ENCODE measurements at places on chromosomes 6 and 20.

- DNase-seq, result no peak
These were observed 114.1 kb downstream of the KIF16B start for GRCh38 chr20:16459019-16459700.

GRCh38 chr6:69064226-69064625 lies 429.1 kb downstream of the ADGRB3 start:
- no peak for DNase-seq

DNA sequence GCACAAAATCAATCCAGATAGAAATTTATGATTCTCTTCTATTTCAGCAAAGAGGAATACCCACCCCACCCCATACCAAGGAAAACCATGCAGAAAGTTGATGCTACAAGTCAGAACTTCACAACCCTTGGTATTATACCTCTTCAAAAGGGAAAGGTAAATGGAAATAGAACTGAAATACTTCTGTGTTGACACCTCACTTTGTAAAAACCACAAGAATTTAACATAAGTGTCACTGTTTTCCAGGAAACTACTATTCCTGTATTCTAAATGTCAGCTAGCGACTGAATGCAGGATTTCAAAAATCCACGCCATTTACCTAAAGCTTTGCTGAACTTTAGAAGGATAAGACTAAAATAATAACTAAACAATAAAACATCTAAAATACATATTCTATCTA lies 3.6 kb downstream of the CPNE1 start:
- DNase-seq, result no peak

DNA sequence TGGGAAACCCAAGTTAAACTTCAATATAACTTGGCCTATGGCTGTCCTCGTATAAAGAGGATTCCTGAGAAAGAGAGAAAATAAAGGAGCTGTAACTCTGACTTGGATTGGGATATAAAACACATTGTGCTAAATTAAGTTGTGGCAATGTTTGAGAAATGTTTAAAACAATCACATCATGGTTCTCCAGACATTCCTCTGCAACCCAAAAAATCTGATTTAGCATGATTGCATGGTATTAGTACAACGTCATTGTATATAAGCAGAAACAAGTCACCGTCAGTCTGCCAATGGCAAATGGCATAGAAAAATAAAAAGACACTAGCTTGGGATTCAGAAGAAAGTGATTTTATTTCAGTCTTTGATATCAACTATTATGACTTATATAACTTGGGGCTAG lies 140.2 kb upstream of the FAM83B start:
- DNase-seq, result no peak

DNA sequence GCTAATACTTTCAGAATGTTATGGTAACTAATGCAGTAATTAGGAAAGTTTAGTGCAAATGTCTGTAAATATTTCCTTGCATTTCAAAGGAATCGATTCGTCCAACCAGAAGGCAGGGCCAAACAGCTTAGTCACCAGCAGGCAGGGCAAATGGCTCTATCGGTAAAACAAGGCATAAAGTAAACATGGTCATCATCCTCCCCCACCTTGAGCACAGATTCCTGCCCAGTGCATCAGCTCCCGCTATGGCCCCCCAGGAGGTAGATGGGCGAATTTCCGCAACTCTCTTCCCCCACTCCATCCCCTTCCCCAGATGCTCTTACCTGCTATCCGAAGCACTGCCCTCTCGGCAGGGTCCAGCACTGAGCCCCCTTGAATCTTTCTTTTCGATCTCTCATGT lies 103.8 kb upstream of the BEND6 start:
- no peak for DNase-seq

DNA sequence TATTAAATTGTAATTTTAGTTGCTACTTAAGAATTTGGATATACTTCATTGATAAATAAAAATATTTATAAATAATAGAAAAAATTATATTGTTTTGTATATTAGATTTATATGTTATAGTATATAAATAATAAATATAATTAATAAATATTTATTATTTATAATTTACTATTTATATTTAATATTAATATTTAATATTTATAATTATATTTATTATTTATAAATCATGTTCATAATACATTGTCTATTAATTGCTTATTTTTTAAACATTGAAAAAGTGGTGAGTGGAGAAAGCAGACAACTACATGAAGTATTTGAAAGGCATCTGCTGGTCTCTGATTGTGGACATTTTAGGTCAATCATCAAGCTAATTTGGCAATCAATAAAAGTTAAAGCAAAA lies 464.5 kb downstream of the MMUT start:
- DNase-seq, result no peak

GRCh38 chr6:42961020-42961470 lies 491 bp downstream of the GNMT start:
- no peak for DNase-seq

DNA sequence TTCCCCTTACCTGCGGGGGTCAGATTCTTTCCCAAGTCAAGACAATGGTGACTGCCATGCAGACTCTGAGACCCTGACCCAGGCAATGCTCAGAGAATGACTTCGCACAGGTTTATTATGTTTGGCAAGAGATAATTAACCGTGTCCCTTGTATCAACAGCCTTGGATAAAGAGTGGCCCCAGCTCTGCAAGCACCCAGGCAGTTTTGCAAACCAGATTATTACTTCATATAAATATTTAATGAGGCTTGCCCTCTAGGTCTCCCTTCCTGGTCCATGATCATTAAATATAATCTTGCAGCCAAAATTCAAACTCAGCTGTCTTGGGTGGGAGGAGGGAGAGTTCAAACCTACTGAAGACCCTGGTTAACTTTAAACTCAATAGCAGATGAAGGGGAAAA lies 156.5 kb downstream of the ANKRD60 start:
- no peak for DNase-seq

- no peak for DNase-seq
These were observed 38.4 kb downstream of the RREB1 start for GRCh38 chr6:7145885-7146828.

GRCh38 chr20:15706719-15707118 lies 866.5 kb downstream of the KIF16B start:
- no peak for DNase-seq

GRCh38 chr6:21398741-21399325 lies 194.7 kb upstream of the SOX4 start:
- DNase-seq, result no peak

- DNase-seq, result no peak
These were observed 1176.4 kb upstream of the EYS start for GRCh38 chr6:66883453-66883852.

- DNase-seq, result no peak
These were observed 34.0 kb downstream of the KIF25 start for GRCh38 chr6:168031411-168031971.

GRCh38 chr6:164692772-164693510 lies 616.5 kb downstream of the C6orf118 start:
- DNase-seq, result no peak

DNA sequence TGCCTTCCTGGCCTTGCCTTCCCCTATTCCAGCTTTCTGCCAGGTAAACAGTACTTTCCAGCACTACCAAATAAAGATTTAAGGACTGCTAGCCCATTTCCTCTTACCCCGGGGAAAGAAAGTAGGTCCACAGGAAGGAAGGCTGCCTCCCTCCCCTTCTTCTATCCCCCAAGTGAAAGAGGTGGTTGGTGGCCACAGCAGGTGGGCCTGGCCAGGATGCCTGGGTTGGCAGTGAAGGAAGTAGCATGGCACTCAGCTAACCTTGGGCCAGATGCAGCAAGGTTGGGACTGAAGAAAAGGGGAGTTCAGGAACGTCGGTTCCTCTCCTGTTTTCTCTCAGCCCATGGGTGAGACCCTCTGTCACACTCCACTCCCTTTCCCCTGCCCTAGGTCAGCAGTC lies 8.9 kb downstream of the NFKBIL1 start:
- DNase-seq, result no peak

DNA sequence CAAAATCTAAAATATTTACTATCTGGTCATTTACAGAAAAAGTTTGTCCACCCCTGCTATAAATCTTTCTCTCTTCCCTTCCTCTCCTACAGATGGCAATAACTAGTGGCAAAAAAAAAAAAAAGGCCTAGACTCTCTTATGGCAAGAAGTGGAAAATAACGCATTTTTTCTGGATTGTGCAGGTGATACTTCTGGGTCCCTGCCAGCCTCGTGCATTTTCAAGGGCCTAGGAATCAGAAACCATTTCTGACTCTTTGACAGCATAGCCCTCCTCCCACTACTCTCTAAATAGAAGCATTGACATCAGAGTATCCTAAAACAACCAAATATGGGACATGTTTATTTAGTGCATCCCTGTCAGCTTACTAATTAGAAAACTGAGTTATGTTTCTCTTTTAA lies 251.0 kb downstream of the KHDC1L start:
- DNase-seq, result no peak

GRCh38 chr6:158225767-158226166 lies 57.6 kb downstream of the GTF2H5 start:
- no peak for DNase-seq

DNA sequence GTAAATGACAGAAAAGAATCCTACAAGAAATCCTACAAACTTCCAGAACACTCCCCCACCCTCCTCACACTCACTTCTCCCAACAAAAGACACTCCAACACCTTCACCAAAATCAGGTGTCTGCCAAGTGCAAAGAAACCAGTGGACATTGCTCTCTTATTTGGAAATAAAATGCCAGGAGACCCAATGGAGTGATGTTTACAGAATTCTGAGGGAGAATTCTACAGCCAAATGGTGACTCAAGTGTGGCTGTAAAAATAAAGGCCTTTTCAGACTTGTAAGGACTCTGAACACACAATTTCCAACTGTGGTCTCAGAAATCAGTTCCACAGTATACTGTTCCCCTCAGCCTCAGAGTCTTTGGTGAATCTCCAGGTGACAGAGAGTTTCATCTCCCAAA lies 109.6 kb upstream of the CARMIL1 start:
- no peak for DNase-seq

- no peak for DNase-seq
These were observed 1.8 kb downstream of the GJA1 start for GRCh38 chr6:121436960-121437850.

DNA sequence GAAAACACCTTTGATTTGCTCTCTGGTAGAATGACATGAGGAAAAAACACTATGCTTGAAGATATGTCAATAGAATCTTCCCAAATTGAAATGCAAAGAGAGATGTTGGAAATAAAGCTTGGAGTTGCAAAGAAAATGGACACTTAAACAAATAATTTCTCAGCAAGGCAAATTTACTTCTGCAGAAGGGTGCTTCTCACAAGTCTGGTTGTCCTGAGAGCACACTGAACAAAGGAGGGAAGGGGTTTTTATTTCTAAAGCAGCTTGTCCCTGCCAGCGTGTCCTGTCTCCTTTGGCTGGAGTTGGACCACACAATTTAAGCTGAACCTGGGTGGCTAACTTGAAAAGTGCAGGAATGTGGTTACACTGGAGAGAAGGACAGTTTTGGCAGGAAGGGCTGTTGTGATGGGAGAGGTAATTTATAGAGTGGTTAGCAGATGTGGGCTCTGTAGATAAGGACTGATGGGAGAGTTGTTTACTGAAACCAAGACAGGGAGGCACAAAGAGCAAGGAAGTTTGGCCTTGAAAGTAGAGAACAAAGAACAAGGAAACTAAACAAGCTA lies 454.6 kb upstream of the EYS start:
- no peak for DNase-seq

GRCh38 chr6:168102315-168102985 lies 23.4 kb upstream of the FRMD1 start:
- DNase-seq, result no peak

DNA sequence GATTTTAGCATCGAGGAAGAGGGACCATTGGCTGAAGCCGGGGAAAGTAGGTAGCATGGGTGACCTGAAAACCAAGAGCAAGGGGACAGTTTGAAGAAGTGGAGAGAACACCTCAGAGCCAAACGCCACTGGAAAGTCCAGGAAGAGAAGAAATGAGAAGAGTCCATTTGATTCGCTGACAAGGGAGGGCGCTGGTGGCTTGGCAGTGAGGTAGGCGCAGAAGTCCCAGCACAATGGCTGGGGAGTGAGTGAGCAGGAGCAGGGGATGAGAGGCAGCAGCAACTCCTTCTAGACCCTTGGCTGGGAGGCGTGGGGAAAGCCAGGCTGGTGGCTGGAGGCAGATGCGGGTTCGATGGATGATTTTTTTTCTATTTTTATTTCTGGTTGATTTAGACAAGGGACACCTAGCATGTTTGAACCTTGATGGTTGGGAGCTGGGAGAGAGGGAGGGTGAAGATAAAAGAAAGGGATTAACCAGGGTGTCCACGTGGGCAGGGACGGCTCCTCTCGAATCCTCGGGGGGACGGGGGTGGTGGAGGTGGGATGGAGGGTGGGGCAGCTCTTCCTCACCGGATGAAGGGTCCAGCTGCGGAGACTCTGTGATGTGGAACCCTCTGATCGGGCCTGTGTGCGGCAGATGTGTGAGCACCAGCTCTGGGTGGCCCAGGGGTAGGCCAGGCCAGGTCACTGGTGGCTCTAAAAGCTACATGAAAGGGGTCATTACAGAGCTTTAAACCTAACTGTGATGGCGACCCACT lies 164.2 kb downstream of the NFATC2 start:
- no peak for DNase-seq

GRCh38 chr6:159726255-159726917 lies 920 bp upstream of the WTAP start:
- DNase-seq, result no peak

DNA sequence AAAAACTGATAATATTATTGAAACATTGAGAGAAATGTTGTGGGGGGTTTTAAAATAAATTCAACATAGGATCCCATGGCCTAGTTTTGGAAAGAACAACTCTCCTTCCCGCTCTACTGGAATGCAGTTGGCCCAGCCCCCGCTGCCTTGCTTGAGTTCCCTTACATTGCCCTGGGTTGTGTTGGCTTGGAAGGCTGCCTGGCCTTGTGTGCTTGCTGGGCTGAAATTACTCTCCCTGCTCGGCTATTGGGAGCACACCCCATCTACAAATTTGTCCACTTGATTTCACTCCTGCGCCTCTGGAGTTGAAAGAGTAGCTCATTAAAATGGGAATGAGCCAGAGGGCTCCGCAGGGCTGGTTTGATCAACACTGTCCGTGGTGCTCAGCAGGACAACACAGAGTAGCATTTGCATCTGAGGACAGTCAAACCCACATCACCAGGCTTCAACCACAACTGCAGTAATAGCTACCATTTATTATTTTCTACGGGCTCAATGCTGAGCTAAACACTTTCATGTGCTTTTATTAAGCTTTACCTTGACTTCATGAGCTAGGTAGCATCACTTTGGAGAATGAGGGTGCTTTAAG lies 35.2 kb downstream of the DOK5 start:
- DNase-seq, result no peak

Measured in keratinocyte (primary cell).